ENCODE measurements at places on chromosomes 1 and 21.

- DNase-seq = no peak
These were observed 31.2 kb upstream of the RGL1 start for GRCh38 chr1:183773482-183774274.

DNA sequence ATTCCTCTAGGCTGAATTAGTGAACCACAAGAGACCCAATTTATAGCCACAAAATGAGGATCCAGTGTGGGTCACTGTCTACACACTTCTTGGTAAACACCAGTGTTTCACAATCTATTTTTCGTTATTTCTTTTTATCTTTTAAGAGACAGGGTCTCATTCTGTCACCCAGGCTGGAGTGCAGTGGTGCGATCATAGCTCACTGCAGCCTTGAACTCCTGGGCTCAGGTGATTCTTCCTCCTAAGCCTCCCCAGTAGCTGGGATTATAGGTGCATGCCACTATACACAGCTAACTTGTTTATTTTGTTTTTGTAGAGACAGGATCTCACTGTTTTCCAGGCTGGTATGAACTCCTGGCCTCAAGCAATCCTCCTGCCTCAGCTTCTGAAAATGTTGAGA, 29.3 kb upstream of the SLC45A3 start:
- DNase-seq = no peak

GRCh38 chr1:24107462-24108138, 4.3 kb downstream of the MYOM3 start:
- no peak for DNase-seq

DNA sequence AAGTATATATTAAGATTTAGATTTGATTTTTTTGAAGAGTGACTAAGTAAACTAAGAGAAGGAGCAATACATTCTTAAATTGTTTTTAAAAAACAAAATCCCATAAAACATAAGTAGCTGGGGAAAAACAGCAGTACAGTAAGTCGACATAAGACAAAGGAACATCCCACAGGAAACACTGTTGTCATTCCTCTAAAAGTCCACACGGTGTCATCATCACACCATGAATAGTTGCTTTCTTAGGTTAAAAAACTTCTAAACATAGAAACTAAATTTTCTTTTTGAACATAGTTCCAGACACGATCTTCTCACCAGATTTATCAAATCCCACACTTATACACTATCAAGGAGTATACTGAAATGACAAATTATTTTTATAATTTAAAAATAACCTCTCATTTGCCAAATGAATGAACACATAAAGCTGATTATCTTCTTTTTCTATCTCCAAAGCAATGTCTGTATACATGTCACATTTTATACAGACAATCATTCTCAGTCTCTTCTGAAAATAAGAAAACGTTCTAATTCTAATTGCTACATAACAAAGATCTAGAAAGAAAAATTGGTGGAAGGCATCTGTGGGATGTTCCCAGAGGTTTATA, 15.8 kb downstream of the ODF2L start:
- DNase-seq = peak; percentile 59

DNA sequence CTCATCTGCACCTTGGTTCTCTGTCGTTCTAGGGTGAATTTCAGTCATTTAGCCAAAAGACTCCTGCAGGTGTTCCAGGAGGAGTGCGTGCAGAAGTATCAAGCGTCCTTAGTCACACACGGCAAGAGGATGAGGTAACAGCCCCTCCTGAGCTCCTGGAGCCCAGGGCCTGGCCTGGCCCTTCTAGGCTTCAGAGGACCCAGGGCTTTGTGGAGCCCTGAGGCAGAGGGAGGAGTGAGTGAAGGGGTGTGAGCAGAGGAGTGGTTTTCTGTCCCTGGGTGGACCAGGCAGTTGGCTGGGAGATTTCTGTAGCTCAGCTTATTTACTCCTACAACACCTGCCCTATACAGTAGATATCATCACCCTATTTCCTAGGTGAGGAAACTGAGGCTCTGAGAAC, 15.7 kb upstream of the RASSF5 start:
- no peak for DNase-seq

DNA sequence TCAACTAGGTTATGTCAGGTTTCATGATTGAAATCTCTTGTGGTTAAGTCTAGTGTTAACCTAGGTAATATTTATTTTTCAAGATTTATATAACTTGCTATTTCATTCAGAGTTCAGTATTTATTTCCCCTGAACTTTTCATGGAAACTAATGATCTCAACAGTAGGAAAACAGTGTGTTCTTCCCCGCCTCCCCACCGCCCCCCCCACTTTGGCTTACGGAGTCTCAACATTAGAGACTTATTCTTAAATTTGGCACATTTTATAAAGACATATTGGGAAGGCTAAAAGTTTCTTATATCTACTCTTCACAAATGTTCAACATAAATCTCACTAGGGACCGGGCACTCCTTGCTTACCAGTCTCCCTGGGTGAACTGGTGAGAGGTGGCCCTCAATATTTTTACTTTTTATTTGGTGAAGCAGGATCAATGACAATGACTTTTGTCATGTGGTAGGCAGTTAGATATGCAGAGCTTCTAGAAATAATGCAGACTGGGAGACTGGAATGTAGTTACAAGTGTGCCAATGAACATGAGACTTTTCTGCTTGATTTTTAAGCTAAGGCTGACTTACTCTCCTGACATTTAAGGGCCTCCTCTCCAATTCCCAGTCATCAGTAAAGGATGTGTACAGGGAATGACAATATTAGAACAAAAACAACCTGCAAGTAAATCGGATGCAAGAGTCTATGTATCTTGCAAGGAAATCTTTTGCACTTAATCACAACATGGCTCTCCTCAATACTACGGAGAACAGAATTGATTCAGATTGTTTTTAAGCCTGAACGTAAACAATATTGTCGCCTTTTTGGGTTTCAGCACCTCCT, 1.7 kb upstream of the MAN1A2 start:
- no peak for DNase-seq

GRCh38 chr21:45050345-45050796, 24.0 kb upstream of the ADARB1 start:
- no peak for DNase-seq
